Left ventricle myocardium inferior (tissue), 1 donor: ENCODE measurements at places on chromosomes 1 and 21.

DNA sequence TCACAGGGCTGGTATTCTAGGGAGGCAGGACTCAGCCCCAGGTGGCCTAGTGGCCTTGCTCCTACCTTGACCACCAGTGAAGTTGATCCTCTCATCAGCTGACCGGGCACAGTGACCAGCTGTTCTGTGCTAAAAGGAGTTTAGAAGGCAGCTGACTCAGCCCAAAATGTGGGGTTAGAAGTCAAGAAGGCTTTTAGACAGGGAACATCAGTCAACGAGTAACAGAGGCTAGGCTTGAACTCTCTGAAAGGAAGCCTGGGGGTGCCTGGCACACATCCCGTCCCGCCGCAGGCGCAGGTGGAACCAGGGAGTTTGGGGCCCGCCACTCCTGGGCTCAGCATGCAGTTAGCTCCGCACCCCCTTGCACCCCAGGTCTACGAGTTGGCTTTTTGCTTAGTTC lies 114.9 kb upstream of the SLC45A1 start:
- no peak for DNase-seq

GRCh38 chr1:83694449-83694848 lies 304.5 kb downstream of the TTLL7 start:
- no peak for DNase-seq

GRCh38 chr1:201020040-201020591 lies 3.4 kb downstream of the KIF21B start:
- DNase-seq = no peak

DNA sequence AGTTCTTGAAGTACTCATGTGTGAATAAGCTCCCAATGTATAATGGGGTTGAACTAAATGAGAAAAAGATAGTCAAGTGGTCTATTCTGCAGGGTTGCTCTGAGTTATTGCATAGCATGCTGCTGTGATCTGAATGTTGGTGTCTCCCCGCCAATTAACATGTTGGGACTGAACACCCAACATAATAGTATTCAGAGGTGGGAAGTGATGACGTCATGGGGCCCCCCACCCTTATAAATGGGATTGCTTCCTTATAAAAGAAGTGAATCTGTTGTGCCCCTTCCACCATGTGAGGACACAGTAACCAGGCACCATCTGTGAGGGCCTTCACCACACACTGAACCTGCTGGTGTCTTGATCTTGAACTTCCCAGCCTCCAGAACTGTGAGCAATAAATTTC lies 50.2 kb downstream of the MAB21L3 start:
- DNase-seq = no peak

GRCh38 chr1:116292929-116293725 lies 79.9 kb upstream of the ATP1A1 start:
- DNase-seq = no peak

GRCh38 chr1:98516306-98516705 lies 145.2 kb upstream of the SNX7 start:
- no peak for DNase-seq

GRCh38 chr1:39132505-39133339 lies 71.8 kb upstream of the MACF1 start:
- DNase-seq = peak; percentile 74

- no peak for DNase-seq
Measured at GRCh38 chr21:18529254-18529653, 125.7 kb upstream of the TMPRSS15 start.

DNA sequence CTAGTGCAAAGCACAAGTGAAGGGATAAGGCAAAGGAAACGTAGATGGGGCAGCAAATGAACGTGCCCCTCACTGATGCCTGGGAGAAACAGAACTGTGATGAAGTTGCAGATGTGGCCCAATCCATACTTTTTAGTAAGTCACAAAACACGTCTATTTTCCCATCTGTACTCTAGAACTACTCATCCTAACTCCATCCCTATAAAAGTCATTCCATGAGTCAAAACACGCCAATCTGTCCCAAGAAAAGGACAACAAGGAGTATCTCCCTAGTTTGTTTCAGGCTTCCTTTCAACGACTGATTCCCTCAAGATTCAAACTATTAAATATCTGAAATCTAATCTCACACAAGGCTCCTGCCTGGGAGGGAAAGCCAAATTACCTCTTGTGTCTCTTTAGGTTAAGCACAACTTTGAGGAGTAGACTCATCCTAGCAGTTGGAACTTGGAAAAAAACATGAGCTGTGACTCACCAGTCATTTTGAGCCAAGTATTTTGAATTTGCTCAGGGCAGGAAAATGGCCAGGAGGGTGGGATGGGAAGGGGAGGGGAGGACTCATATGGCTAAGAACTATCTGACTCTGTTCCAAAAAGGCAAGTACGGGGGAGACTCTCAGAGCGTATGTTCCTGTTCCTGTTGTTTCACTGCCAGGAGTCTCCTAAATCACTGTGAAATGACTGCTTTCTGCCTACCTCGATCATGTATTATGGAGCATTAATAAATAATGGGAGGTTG lies 214.5 kb upstream of the CAMK1G start:
- DNase-seq = peak; percentile 29

DNA sequence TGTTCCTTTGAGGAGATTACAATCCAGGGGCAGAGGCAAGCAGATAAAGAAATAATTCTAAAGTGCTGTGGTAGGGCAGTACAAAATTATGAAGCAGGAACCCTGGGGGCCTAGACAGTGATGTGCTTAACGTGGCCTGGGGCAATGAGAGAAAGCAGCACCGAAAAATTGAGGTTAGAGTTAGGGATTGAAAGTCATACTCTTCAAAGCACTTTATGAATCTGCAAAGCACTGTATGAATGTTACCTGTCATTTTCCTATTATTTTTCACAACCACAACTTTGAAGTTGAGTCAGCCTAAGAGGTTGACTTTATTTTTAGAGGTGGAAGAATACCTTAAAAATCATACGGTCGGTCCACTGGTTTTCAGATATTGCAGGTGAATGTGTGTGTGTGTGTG lies 183.4 kb upstream of the NFIA start:
- no peak for DNase-seq

DNA sequence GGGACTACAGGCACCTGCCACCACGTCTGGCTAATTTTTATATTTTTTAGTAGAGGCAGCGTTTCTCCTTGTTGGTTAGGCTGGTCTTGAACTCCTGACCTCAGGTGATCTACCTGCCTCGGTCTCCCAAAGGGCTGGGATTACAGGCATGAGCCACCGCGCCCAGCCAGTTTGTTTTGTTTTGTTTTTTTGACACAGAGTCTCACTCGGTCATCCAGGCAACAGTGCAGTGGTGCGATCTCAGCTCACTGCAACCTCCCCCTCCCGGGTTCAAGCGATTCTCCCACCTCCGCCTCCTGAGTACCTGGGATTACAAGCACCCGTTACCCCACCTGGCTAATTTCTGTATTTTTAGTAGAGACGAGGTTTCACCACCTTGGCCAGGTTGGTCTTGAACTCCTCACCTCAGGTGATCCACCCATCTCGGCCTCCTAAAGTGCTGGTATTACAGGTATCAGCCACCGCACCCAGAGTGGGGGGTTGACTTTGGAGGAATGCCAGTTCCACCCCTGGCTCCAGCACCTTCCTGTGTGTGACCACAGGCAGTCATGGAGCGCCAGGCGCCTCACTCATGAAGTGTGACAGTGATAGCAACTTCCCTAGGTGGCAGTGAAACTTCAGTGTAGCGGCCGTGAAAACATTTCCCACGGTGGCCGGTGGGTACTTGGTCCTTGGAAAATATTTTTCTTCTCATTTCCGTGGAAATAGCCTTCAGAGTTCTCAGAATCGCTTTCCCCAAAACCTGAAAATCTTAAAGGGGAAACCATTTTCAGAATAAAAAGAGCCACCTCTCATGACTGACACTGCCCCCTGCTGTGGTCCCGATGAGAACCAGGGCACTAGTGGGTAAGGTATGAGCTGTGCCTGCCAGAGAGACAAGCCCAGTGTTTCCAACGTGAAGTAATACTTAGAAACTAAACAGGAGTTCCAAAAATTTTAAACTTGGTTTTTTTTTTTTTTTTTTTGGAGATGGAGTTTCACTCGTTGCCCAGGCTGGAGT lies 48.6 kb downstream of the WDR4 start:
- DNase-seq = no peak

GRCh38 chr21:46585191-46585953 lies 19.5 kb downstream of the S100B start:
- no peak for DNase-seq

GRCh38 chr1:210822932-210823331 lies 311.0 kb downstream of the KCNH1 start:
- DNase-seq = no peak
